Suprapubic skin (tissue), 4 donors: ENCODE measurements at places on chromosomes 1 and 21. TPM values are rescaled to one million over a fixed set of nuclear protein-coding genes. Genes with fewer than 3 reads are reported as not detected.

CD52 gene
- 11.4 TPM for total RNA-seq

PODN gene
- total RNA-seq = 20.6 TPM

GSTM5 gene
- 0.38 TPM for total RNA-seq

NHLH2 gene
- total RNA-seq = 1.7 TPM

BTG3 gene
- total RNA-seq = 50.4 TPM

USH2A gene
- not detected for total RNA-seq

SPRR1B gene
- 1.8 TPM for total RNA-seq

HES4 gene
- total RNA-seq = 29.0 TPM

OLFM3 gene
- not detected for total RNA-seq

SLC35F3 gene
- total RNA-seq = 0.47 TPM

OR6K3 gene
- not detected for total RNA-seq

ATP1A4 gene
- not detected for total RNA-seq

DNAJC16 gene
- 18.4 TPM for total RNA-seq
